ENCODE measurements at places on chromosomes 12 and 14.
A peak's percentile ranks its signal among the peaks of the same experiment; 100 is the strongest.

GRCh38 chr12:45388545-45388944, 172.7 kb downstream of the ANO6 start:
- no peak for DNase-seq

GRCh38 chr14:24990050-24990449, 59.9 kb downstream of the STXBP6 start:
- no peak for DNase-seq

GRCh38 chr12:14928931-14929330, 9.4 kb downstream of the ERP27 start:
- no peak for DNase-seq

GRCh38 chr12:54228471-54228870, 39.7 kb upstream of the SMUG1 start:
- no peak for DNase-seq

DNA sequence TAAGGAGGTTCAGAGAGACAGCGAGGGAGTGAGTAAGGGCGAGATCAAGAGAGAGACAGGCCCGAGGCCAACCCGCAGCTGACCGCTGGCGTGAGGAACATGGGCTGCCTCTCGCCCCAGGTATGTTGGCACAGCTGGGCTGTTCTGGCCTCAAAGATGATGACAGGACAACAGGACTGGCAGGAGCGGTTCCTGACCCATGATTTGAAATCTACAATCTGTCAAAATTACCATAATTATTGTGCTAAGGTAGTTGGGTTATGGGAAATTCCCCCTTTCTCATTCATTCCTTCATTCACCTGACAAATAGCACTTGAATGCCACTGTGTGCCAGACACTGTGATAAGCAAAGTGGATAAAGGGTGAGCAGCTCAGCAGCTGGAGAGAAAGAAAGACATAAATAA, 5.1 kb upstream of the ENDOU start:
- no peak for DNase-seq

GRCh38 chr12:52317468-52318052, 3.6 kb downstream of the KRT83 start:
- no peak for DNase-seq

DNA sequence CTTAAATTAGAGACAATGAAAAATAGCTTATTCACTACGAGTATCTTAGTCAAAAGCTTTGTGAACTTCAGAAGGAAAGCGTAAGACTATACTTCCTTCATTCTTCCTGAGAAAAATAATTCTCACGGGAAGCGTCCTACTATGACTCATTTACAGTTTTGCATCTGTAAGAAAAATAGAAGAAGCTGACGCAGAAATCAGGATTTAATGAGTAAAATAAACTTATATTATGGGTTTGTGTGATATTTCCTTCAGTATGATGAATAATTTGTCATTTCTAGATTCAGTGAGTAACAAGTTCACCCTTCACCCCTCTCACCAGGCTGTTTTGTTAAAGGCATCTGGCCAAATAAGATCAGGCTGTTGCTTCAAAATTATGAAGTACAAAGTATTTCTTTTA, 17.8 kb upstream of the PDE3A start:
- DNase-seq = no peak

- no peak for DNase-seq
Measured at GRCh38 chr12:95218150-95219133, 835 bp downstream of the VEZT start.

GRCh38 chr12:19223695-19224094, 94.2 kb downstream of the PLEKHA5 start:
- no peak for DNase-seq

GRCh38 chr12:74620921-74621320, 83.3 kb downstream of the ATXN7L3B start:
- no peak for DNase-seq

DNA sequence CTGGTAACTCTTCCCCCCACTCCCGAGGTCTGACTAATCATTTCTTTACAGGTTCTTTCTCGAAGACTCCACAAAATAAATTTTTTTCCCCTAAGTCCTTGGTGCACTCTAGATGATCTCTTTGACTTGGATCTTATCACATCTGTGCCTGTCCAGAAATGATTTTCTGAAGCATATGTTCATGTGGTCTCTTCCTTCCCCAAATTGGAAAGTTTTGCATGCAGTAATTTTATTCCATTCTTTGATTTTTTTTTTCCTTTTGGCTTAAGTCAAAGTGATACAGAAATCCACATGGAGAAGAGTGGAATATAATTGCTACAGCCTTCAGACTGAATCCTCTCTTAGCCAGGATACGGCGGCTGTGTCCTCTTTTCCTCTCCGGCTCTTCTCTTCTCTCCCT, 213.3 kb downstream of the BMP4 start:
- no peak for DNase-seq

GRCh38 chr12:128820723-128821432, 2.9 kb downstream of the SLC15A4 start:
- DNase-seq = peak; percentile 46

- no peak for DNase-seq
Measured at GRCh38 chr12:132659146-132659545, 28.0 kb downstream of the POLE start.

DNA sequence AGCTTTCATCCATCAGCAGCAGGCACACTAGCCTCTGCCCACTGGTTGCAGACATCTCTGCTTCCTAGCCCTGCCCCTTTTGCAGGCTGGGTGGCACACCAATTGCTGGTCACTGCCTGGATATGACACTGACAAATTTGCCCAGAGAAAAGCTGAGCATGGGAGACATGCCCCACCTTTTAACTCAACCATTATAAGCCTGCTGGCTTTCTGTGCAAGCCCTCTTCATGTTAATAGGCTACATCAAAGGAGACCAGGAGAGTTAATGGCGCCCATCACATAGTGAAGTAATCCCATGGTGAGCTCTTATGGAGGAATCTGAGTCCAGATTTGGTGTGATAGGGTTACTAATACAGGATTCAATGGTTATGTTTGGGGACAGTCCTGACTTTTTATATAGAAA, 139.2 kb downstream of the KICS2 start:
- DNase-seq = no peak

DNA sequence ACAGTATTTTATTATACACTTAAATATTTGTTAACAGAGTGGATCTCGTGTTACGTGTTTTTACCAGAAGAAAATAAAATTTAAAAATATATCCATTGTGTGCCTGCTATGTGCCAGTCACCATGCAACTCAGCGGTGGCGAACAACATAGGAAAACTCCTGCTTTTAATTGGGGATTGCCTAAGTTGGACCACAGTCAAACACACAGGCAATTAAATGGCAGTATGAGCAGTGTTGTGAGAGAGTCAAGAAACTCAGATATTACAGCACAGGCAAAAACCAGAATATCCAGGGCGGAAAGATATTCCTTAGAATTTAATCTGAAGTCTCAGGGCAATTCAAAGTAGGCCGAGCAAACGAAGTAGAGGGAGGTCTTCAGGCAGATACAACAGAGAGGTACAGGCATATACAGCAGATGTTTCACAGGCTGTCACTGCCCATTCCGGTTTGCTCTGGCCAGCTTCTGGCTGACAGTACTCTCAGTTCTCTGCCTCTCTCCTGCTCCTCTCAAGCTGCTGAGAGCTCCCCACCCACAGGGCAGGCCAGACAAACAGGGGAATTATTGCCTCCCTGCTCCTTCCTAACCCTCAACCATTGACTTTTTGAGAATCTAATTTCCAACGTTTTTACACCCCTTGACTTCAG, 540.2 kb upstream of the TMEM132C start:
- DNase-seq = no peak

DNA sequence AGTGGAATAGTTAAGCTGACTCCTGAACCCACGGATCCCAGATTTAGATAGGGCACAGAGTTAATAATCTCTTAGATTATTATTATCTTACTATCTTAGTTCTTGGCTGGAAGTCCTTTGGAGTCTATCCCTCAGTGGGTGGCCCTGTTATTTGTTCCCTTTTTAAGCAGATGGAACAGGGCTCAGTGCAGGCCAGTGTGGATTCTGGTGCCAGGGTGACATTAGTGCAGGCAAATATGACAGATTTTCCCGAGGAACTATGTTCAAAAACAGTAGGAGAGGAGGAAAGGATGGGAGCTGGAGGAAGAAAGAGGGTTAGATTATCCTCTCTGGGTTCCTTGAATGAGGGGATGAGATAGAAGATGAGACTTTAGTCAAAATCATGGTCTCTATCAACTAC, 41.4 kb upstream of the CISTR start:
- DNase-seq = no peak

- no peak for DNase-seq
Measured at GRCh38 chr12:12210416-12210815, 56.4 kb downstream of the LRP6 start.

DNA sequence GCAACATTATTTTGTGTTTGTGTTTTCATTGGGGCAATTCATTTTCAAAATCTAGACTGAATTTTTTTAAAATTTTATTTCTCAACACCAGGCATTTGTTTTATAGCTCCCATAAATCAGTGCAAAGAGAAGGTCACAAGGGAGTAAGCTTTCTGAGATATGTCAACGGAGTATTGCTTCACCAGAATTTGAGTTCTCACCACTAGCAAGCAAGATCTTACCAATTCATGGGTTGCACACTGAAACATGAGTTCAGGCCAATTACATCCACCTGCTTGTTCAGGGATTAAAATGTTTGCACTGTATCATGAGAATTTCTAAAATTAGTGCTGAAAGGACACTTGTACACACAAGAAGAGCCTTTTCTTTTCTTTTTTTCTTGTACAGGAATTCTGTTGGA, 121.9 kb downstream of the CAND1 start:
- DNase-seq = no peak

GRCh38 chr12:52564582-52564981, 9.1 kb downstream of the KRT74 start:
- DNase-seq = no peak

DNA sequence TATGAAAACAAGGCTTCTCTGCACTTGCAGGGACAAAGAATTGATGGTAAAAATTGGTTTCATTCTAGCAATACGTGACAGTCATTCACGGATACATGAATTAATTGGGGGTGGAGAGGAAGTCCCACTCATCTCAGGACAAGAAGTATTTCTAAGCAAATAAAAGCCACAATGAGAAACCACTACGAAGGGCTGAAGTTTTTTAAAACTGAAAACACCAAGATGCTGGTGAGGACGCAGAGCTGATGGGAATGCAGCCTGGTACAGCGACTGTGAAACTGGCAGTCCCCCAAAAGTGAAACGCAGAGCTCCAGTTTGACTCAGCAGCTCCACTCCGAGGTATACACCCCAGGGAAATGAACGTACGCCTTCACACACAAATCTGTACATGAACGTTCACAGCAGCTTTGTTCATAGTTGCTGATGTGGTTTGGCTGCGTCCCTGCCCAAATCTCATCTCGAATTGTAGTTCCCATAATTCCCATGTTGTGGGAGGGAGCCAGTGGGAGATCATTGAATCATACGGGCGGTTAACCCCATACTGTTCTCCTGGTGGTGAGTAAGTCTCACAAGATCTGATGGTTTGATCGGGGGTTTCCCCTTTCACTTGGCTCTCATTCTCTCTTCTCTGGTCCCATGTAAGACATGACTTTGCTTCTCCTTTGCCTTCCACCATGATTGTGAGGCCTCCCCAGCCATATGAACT, 89.0 kb downstream of the SCARB1 start:
- no peak for DNase-seq

DNA sequence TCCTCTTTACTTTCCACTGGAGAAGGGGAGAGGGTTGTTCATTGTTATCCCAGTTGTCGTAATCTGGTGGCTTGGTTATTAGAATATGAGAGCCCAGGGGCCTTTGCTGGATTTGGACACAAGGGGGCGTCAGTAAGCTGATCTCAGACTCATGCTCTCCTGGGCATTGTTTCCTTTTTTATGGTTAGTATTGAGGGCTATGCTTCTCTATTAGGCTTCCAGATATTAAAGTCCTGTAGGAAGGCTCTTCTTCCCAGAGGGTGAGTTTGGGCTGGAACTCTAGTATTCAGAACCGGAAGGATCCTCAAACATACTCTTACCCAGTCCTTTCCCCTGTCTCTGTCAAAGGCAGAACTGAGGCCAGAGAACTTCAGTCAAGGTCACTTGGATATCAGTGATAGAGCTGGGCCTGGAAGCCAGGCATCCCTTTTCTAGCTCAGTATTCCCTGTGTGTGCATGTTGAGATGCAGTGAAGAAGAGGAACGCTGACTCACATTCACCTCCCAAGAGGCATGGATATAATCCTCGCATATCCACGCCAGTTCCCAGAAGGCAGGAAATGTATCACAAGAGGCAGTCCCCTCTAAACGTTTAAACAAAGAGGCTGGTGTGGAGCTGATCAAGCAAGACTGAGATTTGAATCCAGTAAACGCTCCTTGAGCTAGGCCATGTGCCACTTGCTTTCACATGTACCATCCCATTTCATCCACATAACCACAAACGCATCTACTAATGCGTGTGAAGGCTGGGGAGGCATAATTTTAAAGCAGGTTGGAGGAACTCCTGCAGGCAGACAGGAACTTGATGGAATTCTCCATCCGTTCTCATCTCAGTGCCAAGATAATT, 41.6 kb downstream of the UBE3B start:
- no peak for DNase-seq

DNA sequence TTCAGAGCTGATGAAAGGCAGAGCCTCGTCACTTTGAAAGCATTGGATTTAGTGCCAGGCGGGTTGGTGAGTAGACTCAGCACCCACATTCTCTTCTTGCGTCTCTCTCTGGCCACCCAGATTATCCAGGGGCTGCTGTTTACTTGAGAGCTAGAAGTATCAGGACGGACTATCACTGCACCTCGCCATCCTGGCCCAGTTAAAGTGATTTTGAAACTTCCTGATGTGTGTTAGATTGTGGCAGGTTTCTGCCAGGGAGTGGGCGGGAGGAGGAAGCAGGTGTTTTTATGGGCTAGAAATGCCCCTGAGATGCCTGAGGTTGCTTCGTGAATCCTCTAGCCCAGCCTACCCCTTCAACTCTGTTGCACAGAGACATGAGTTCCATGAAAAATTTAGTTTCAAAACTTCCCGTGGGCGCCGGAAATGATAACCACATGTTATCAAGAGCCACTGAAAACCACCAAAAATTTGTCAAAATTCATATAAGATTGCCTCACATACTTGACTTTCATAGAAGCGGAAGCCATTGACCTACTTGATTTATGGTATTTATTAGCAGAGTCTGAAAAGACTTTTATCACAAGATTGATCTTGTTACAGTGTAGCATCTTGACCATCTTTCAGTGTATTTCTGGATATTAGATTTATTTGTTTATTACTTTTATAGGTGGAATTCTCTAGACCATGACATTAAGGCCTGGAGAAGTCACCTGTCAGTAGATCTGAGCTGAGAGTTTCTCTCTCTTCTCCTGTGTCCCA, 466.0 kb downstream of the RAD51B start:
- DNase-seq = peak; percentile 34

- DNase-seq = peak; percentile 13
Measured at GRCh38 chr14:55107766-55108554, 21.1 kb upstream of the LGALS3 start.

- no peak for DNase-seq
Measured at GRCh38 chr14:36785511-36785910, 123.9 kb downstream of the PAX9 start.
